ENCODE measurements at places on chromosomes 12 and 14.
A peak's percentile ranks its signal among the peaks of the same experiment; 100 is the strongest.

DNA sequence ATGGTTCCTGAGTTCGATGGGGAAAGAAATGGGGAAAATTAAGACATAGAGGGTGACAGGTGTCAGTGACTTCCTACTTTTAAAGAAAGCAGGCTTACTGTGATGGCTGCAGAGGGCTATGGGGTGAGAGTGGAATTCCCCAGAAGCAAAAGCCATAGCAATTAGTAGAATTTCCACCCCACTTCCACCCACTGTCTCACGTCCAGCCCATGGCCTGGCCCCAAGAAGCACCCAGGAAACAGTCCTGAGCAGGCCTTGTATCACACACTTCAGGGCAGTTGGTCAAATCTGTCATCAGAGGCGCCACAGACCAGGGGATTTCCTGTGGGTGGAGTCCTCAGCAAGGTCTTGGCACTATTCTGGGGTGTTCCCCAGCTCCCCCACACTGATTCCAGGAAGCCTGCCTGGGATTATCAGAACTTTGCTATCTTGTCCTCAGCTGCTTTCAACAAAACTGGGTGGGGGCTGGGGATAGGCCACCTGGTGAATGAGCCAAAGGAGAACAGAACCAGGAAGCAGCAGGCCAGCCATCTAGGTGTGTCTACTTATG, 120.1 kb upstream of the CCND2 start:
- DNase-seq: no peak

DNA sequence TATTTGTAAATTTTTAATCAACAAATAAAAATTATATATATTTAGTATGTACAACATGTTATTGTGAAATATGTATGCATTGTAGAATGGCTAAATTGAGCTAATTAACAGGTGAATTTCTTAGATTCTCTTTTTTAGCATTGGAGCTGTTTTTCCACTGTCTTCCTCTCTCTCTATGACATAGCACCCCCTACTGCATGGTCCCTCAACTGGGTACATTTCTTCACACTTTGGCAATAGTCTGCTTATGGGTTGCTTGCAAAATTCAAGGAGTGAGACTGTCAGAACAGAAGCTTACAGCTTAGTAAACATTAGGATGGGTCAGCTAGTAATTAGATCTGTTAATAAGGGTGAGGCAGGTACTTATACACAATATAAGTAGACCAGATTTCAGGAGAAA, 658.5 kb upstream of the MGAT4C start:
- peak; percentile 24 for DNase-seq

GRCh38 chr14:69904246-69904645, 25.0 kb downstream of the SMOC1 start:
- DNase-seq: no peak

DNA sequence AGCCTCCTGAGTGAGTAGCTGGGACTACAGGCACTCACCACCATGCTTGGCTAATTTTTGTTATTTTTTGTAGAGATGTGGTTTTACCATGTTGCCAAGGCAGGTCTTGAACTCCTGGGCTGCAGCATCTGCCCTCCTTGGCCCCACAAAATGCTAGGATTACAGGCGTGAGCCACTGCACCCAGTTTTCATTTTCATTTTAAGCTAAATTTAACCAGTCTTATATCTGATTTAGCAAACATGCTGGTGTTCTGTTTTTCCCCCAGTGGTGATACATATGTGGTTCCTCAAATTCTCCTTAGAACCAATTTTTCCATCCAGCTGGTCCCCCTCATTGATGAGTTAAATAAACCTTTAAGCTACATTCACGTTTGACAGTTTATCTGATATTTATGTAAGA, 43.8 kb upstream of the BICD1 start:
- no peak for DNase-seq

DNA sequence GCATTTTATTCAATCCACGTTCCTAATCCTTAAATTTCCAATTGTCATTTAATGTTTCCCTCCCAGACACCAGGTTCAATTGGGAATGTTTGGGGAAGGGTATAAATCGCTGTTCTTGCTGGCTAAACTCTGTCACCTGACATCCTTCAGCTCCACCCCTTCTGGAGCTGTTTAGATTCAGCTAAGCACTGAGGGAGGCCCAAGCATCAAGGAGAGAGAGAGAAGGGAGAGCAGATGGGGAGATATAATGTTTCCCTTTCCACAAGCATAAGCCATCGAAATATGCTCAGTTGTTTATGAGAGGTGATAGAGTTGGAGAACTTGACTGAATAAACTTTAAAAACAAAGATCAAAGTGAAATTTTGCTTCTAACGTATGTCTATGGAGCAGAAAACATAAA, 1.8 kb downstream of the ABCC9 start:
- no peak for DNase-seq

DNA sequence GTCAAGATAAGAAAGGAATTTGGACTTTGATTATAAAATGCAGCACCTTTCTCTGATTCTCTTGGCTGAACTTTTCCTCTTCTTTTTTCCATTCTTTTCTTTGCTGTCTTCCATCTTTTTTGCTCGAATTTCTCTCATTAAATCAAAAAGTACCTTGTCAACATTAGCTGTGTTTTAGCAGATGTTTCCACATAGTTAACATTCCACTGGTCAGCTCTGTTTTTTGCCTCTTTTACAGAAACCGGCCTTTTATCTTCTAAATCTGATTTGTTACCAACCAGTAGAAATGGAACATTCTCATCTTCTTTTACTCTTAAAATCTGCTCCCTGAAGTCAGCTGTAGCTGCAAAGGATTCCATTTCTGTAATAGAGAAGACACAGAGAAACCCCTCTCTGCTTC, 71.1 kb upstream of the SYT1 start:
- no peak for DNase-seq

- DNase-seq: peak; percentile 78
Measured at GRCh38 chr14:76456200-76456599, 80.3 kb downstream of the ESRRB start.

DNA sequence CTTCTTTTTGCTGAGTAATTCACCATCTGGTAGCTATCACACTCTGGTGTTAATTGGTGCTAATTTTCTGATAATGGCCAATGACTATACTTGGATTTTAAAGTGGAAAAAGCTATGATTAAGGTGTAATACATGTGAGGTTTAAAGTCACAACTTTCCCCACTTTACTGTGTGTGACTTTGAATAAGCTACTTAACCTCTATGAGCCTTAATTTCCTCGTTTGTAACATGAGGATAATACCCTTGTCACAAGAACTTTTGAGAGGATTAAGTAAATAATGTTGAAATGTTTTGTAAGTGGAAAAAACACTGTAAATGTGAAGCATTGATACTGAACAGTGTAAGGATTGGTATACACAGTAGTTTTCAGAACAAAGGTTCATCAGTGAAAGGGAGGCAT, 65.3 kb downstream of the MSRB3 start:
- DNase-seq: no peak

- DNase-seq: peak; percentile 29
Measured at GRCh38 chr12:106288494-106289195, 13.9 kb upstream of the TCP11L2 start.

DNA sequence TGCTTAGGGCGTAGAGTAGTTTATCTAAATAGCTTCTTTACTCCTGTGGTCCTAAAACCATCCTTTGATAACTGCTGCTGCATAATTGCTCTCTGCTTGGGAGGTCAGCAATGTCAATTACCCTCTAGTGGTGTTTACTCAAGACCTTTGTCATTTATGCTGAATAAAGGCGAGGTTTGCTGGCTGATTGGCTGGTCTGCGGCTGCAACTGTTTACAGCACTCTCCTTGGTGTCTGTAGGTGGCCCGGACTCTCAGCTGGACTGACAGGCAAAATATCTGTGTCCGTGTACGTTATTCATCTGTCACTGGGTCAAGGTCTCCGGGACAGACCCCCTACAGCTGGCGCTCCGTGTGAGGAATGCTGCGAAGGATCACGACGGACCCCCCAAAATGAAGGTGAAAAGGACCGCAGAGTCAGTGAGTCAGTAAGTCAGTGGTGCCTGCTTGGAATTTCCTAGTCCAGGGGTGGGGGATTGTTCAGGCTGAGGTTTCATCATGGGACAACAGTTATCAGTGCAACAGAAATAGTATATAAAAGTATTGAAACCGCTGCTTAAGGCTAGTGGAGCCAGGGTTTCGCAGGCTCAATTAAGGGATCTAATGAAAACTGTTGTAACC, 253.3 kb upstream of the DIO2 start:
- DNase-seq: no peak

DNA sequence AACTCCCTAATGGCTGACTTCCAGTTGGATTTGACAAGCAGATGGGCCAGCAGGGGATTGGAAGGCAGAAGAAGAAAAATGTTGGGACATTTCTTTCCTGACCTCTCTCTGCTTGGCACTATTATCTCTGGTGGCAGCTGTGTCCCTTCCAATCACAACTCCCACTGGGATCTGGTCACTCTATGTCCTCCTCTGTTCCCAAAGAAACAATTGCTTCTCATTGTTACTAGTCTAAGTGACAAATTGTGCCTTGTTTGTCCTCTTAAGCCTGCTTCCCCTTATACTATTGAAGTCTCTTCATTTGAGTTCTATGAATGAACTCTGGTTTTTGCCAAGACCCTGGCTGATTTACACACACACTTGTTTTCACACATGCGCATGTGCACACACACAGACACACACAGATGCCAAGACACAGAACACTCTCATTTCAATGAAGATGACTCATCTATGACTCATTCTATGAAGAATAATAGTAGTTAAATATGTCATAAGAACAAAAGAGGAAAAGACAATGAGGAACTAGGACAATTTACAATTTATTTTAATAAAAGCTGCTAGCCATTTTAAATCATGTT, 83.0 kb upstream of the FAR2 start:
- DNase-seq: no peak

DNA sequence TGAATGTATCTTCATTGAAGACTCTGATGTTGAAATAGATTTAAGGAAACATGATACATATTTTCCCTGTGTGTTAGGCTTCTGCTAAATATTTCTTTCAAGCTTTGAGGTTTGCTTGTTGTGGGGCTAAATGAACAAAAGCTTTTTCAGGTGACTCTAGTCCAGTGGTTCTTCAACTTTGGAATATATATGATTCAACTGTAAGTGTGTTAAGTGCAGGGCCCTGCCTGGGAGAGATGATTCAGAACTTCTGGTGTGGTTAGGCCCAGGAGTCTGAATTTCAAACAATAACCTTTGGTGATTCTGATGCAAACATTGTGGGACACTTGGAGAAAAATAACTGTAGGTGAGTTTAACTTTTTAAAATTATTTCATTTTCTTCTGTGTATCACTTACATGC, 93.0 kb downstream of the TRHDE start:
- no peak for DNase-seq

GRCh38 chr12:45762185-45763110, 32.9 kb downstream of the ARID2 start:
- peak; percentile 38 for DNase-seq

DNA sequence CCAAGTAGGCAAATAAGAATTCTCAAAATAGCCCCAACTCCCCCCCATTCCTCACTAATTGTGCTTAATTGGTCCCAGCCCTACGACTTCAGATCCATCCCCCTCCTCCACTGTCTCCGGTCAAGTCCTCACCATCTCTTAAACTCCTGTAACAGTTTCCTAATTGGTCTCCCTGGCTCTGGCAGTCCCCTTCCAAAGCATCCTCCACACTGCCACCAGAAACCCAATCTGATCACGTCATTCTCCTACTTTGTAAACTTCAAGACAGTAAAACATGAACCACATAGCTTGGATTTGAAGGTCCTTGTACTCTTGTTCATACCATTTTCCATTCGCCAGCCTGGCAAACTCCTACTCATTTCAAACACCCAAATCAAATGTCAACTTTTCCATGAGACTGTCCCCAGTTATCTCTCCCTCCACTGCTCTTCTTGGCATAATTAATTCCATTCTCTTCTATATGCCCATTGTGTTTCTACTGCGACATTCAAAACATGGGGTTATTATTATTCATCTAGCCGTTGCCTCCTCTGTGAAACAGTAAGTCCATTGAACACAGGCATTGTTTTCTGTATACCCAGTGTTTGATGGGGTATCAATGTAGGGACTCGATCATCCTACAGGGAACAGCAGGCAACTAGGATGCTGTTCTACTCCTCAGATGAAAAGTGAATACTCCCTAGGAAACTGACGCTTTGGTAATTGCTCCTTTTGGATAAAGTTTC, 104.6 kb downstream of the EGLN3 start:
- DNase-seq: no peak

DNA sequence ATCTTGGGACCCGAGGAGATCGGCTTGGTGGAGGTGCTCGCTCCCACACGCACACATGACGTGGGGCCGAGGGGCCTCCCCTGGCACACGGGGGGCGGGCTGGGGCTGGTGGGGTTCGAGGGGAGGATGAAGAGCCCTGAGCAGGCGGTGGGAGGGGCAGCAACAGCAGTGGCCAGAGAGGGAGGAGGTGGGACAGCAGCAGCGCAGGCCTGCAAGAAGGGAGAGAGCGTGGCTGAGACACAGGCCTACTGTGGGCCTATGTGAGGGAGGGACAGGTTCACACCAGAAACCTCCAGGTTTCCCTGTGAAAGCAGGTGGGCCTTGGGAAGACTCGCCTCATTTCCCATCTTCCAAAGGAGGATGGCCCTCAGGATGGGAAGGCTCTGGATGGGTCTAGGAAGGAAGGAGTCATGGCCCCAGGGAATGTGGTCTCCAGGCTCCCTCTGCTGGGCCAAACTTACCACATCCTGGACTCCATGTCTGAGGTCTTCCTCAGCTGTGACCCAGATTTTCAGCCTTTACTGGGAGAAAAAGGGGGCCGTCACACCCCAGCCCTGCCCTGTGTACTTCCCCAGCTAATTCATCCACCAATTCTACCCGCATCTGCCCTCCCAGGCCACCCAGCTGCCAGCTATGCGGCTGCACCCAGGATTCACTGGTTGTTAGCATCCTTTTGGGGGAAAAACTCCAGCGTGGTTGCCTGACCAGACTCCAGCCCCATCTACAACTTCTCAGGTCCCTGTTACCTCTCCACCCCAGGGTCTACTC, 2.8 kb downstream of the PIANP start:
- DNase-seq: peak; percentile 88

GRCh38 chr14:68261092-68261842, 441.7 kb downstream of the RAD51B start:
- no peak for DNase-seq

DNA sequence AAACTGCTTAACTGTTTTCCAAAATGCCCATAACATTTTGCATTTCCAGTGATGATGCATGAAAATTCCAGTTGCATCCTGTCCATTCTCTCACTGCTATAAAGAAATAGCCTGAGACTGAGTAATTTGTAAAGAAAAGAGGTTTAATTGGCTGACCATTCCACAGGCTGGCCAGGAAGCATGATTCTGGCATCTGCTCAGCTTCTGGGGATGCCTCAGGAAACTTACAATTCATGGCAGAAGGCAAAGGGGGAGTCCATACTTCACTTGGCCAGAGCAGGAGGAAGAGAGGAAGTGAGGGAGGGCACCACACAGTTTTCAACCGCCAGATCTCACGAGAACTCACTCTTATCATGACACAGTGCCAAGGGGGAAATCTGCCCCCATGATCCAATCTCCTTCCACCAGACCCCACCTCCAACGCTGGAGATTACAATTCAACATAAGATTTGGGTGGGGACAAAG, 18.2 kb upstream of the CLEC2D start:
- DNase-seq: no peak

GRCh38 chr12:98421316-98421715, 94.1 kb upstream of the TMPO start:
- DNase-seq: no peak

GRCh38 chr14:64463195-64463594, 2.1 kb upstream of the AKAP5 start:
- no peak for DNase-seq

GRCh38 chr12:31517994-31518393, 72.9 kb downstream of the DENND5B start:
- no peak for DNase-seq

GRCh38 chr14:59699442-59699841, 122.8 kb upstream of the CCDC175 start:
- DNase-seq: no peak

Measured in HTR-8/SVneo (cell line).